ENCODE measurements at places on chromosomes 1 and 21. TPM values are rescaled to one million over a fixed set of nuclear protein-coding genes. Genes with fewer than 3 reads are reported as not detected.

Gene MAP1LC3C
- not detected for polyA plus RNA-seq

Gene GPR137B
- 0.87 TPM for polyA plus RNA-seq

Gene RGS1
- polyA plus RNA-seq = 0.12 TPM

Gene OPRD1
- 0.13 TPM for polyA plus RNA-seq

Gene P3R3URF
- polyA plus RNA-seq = not detected

Gene UBXN11
- polyA plus RNA-seq = 41.3 TPM

Gene TMEM54
- polyA plus RNA-seq = 41.4 TPM

Gene BLACAT1
- polyA plus RNA-seq = not detected

- peaks cover 10% of the 10 kb centered on the region for H3K4me1 ChIP-seq
- no peaks in the 10 kb centered on the region for H3K27me3 ChIP-seq
- H3K27ac ChIP-seq = no peak overlapping the region
- peak; percentile 76 for DNase-seq
- no peaks in the 10 kb centered on the region for H3K36me3 ChIP-seq
Observed at GRCh38 chr1:25641931-25642573, 25.5 kb downstream of the MAN1C1 start.

DNA sequence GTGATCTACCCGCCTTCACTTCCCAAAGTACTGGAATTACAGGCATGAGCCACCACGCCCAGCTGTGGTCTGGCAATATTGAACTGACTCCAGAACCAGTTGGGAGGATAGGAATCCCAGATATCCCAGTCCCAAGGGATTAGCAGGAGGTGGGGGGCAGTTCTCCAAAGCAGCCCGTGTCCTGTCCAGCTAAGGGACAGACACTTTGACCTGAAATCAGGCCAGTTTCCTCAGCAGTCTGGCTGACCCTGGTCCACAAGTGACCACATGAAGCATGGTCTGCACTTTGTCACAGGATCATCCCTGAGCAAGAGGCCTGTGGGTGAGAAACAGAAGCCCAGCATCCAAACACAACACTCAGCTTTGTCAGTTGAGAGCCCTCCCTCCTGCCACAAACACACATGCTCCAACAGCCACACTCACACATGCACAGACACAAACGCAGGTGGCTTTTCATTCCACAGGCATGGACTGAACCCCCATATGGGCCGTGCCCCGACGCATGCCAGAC, 2.7 kb upstream of the FDPS start:
- H3K36me3 ChIP-seq = no peaks in the 10 kb centered on the region
- H3K4me3 ChIP-seq = no peak overlapping the region
- no peaks in the 10 kb centered on the region for H3K27me3 ChIP-seq
- peak overlapping the region; percentile 48 for H3K27ac ChIP-seq

GRCh38 chr1:65308781-65309303, 501 bp upstream of the DNAJC6 start:
- no peak for DNase-seq
- H3K4me3 ChIP-seq = peak overlapping the region; percentile 61
- no peaks in the 10 kb centered on the region for H3K27me3 ChIP-seq
- H3K4me1 ChIP-seq = peaks cover 5% of the 10 kb centered on the region

DNA sequence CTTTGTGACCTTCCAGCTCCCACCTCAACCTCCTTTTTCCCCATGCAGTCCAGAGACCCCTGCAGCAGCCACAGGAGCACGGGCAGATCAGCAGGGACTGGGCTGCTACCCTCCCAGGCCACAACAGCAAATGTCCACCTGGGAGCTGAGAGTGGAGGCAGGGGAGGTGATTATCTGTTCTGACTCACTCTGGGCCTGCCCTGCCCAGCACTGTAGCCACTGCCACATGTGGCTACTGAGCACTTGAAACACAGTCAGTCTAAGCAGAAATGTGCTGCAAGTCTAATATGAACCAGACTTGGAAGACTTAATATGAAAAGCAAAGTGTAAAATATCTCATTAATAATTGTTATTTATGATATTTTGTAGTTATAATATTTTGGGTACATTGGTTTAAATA, 148.9 kb upstream of the VANGL1 start:
- H3K4me1 ChIP-seq = no peaks in the 10 kb centered on the region
- DNase-seq = no peak
- no peak overlapping the region for H3K4me3 ChIP-seq
- H3K27me3 ChIP-seq = no peaks in the 10 kb centered on the region
- no peak overlapping the region for H3K27ac ChIP-seq

DNA sequence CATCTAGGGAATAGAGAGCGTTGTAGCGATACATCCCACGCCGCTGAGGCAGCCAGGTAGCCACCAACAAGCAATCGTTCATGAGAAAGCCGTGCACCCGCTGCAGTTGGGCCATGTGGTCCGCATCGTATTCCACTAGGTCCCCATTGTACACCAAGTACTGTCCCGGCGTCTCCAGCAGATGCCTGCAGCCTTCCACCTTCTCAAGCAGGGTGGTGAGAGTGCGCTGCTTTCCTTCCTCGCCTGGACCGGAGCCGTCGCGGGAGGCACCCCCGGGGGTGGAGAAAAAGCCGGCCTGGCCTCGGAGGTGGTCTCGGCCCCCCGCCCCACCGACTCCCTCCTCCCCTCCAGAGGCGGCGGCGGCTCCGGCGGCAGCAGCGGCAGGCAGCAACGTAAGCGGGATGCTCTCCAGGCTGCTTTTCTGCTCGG, 595 bp downstream of the EXOC8 start:
- DNase-seq = no peak
- H3K27ac ChIP-seq = peak overlapping the region; percentile 61
- no peaks in the 10 kb centered on the region for H3K27me3 ChIP-seq
- H3K36me3 ChIP-seq = no peaks in the 10 kb centered on the region
- H3K4me1 ChIP-seq = peaks cover 43% of the 10 kb centered on the region
- peak overlapping the region; percentile 62 for H3K4me3 ChIP-seq

- H3K27me3 ChIP-seq = no peaks in the 10 kb centered on the region
- H3K4me1 ChIP-seq = no peaks in the 10 kb centered on the region
- no peak overlapping the region for H3K4me3 ChIP-seq
- H3K27ac ChIP-seq = no peak overlapping the region
- no peaks in the 10 kb centered on the region for H3K36me3 ChIP-seq
Observed at GRCh38 chr1:199064971-199065370, 426.1 kb downstream of the PTPRC start.

- no peak overlapping the region for H3K27ac ChIP-seq
- H3K4me1 ChIP-seq = no peaks in the 10 kb centered on the region
- no peaks in the 10 kb centered on the region for H3K27me3 ChIP-seq
- no peaks in the 10 kb centered on the region for H3K36me3 ChIP-seq
Observed at GRCh38 chr21:44893948-44894656, 20.6 kb upstream of the PTTG1IP start.

DNA sequence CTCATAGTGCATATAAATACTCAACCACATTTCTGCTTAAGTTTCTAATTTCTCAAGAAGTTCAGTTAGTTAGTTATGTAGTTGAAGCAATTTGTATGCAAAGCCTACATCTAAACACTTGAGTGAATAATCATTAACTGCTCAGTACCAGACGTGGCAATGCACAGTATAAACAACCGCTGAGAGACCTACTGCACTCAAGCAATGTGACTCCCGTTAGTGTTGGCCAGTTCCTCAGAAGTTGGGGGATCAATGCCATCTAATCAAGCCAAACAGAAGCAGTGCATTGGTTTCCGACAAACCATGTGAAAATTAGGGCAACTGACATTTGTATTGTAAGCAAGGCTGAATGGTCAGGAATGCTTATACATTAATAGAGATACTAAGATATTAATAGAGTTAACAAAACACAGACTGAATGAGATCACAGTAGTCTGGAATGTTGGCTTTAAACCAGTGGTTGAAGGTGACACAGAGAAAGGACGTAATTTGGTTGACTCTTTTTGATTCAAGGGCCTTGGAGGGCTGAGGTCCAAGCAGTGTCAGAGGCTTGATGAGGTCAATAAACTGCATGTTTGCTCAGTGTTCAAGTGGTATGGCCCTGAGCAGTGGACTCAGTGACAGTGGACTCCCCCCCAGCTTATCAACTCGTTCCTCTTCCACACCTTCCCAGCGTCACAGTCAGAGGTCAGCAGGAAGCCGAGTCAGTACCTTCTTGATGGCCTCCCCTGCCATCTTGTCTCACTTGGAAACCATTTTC, 255.5 kb downstream of the CTH start:
- no peaks in the 10 kb centered on the region for H3K4me1 ChIP-seq
- no peaks in the 10 kb centered on the region for H3K27me3 ChIP-seq
- no peak overlapping the region for H3K27ac ChIP-seq
- no peak for DNase-seq

GRCh38 chr1:114035304-114035700, 56.0 kb downstream of the OLFML3 start:
- H3K27ac ChIP-seq = no peak overlapping the region
- peaks cover 9% of the 10 kb centered on the region for H3K4me1 ChIP-seq
- H3K27me3 ChIP-seq = peaks cover 7% of the 10 kb centered on the region
- no peaks in the 10 kb centered on the region for H3K36me3 ChIP-seq
- no peak overlapping the region for H3K4me3 ChIP-seq

GRCh38 chr21:26835027-26835713, 10.0 kb downstream of the ADAMTS1 start:
- H3K4me3 ChIP-seq = no peak overlapping the region
- H3K27me3 ChIP-seq = no peaks in the 10 kb centered on the region
- peaks cover 16% of the 10 kb centered on the region for H3K4me1 ChIP-seq
- peak overlapping the region; percentile 44 for H3K27ac ChIP-seq

GRCh38 chr1:113178106-113178505, 105.1 kb downstream of the LRIG2 start:
- no peaks in the 10 kb centered on the region for H3K36me3 ChIP-seq
- no peaks in the 10 kb centered on the region for H3K27me3 ChIP-seq
- H3K4me1 ChIP-seq = no peaks in the 10 kb centered on the region
- no peak overlapping the region for H3K27ac ChIP-seq

DNA sequence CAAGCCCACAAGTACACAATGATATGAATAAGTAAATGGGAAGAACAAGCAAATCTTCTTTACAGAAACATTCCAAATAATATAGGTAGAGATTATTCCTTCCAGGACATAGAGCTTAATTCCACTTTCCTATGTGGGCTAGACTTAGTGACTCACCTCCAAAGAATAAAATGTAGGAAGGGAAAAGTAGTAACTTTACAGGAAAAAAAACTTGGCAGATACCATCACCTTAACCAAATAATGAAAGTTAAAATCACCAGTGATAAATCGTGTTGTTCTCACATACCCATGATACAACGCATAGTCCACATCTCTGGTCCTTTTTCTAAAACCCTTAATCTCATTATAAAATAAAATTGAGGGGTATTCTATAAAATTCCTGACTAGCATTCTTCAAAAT, 260.8 kb downstream of the SPATA17 start:
- H3K36me3 ChIP-seq = no peaks in the 10 kb centered on the region
- no peak overlapping the region for H3K4me3 ChIP-seq
- peaks cover 12% of the 10 kb centered on the region for H3K4me1 ChIP-seq
- H3K27me3 ChIP-seq = no peaks in the 10 kb centered on the region

GRCh38 chr1:63678200-63678599, 85.0 kb downstream of the PGM1 start:
- H3K27ac ChIP-seq = no peak overlapping the region
- no peak for DNase-seq
- no peaks in the 10 kb centered on the region for H3K36me3 ChIP-seq
- no peak overlapping the region for H3K4me3 ChIP-seq
- no peaks in the 10 kb centered on the region for H3K27me3 ChIP-seq

DNA sequence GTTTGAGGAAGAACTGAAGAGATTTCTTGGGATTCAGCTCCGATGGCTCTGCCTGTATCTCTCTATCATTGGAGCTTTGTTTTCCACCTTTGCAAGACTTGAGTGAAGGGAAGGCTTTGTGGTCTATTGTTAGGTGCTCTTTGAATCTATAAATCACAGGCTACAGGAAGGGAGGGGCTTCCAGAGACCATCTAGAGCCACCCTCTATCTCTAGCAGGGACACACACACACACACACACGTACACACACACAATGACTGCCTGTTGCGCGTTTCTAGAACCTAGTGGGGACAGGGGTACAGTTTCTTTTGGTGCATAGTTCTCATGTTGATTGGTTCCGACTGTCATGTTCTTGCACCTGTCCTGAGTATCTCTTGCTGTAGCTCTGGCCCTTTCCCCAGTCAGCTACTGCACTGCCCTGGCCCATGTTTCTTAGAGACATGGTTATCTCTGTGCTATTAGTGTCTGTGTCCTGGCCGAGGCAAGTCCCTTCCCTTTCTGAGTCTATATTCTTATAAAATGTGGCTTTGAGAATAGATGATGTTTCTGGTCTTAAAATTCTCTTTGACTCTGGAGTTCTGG, 60.7 kb downstream of the MAN1C1 start:
- DNase-seq = no peak
- no peaks in the 10 kb centered on the region for H3K27me3 ChIP-seq
- no peaks in the 10 kb centered on the region for H3K36me3 ChIP-seq
- no peak overlapping the region for H3K4me3 ChIP-seq
- peaks cover 20% of the 10 kb centered on the region for H3K4me1 ChIP-seq

- H3K36me3 ChIP-seq = no peaks in the 10 kb centered on the region
- no peaks in the 10 kb centered on the region for H3K4me1 ChIP-seq
- H3K4me3 ChIP-seq = peak overlapping the region; percentile 64
- peak; percentile 5 for DNase-seq
Observed at GRCh38 chr1:235865565-235866204, 1.0 kb downstream of the LYST start.

- no peak overlapping the region for H3K27ac ChIP-seq
- no peak for DNase-seq
- H3K4me1 ChIP-seq = no peaks in the 10 kb centered on the region
- H3K36me3 ChIP-seq = no peaks in the 10 kb centered on the region
- no peak overlapping the region for H3K4me3 ChIP-seq
Observed at GRCh38 chr1:47174656-47175020, 15.2 kb downstream of the PDZK1IP1 start.

- H3K4me3 ChIP-seq = no peak overlapping the region
- H3K27ac ChIP-seq = no peak overlapping the region
- H3K27me3 ChIP-seq = no peaks in the 10 kb centered on the region
- DNase-seq = peak; percentile 71
- no peaks in the 10 kb centered on the region for H3K4me1 ChIP-seq
Observed at GRCh38 chr1:14915356-14916054, 238.0 kb upstream of the TMEM51 start.

DNA sequence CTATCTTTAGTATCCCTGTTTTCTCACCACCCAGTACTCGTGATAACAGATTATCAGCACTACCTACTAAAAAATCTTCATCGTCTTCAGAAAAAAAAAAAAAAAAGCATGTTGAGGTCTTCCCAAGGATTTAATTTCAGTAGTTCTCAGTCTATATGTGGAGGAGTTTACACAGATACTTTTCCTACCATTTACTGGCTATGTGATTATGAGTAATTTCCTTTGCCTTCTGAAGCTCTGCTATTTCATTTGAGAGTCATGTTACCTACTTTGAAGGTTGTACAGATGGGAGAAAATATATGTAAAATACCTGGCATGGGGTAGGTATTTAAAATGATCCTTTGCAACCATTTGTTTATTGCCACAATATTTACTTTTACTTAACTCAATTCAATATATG, 399.7 kb downstream of the NEGR1 start:
- no peaks in the 10 kb centered on the region for H3K36me3 ChIP-seq
- peaks cover 9% of the 10 kb centered on the region for H3K4me1 ChIP-seq
- H3K27me3 ChIP-seq = no peaks in the 10 kb centered on the region
- H3K27ac ChIP-seq = no peak overlapping the region
- no peak overlapping the region for H3K4me3 ChIP-seq
